AG04450 (cell line): ENCODE measurements at places on chromosomes 13 and 19.

- no peak for DNase-seq
Measured at GRCh38 chr13:28850226-28850625, 30.1 kb downstream of the MTUS2 start.

GRCh38 chr13:21528616-21529015, 69.5 kb upstream of the ZDHHC20 start:
- DNase-seq, result no peak

- DNase-seq, result no peak
Measured at GRCh38 chr13:94308832-94309231, 170.7 kb downstream of the DCT start.

- DNase-seq, result no peak
Measured at GRCh38 chr13:39531646-39532045, 71.3 kb downstream of the LHFPL6 start.

- DNase-seq, result no peak
Measured at GRCh38 chr13:97021241-97021640, 27.0 kb upstream of the OXGR1 start.
